ENCODE measurements at places on chromosomes 13 and 19.

GRCh38 chr13:105971312-105971711 is 564.1 kb downstream of the EFNB2 start:
- no peak for DNase-seq

DNA sequence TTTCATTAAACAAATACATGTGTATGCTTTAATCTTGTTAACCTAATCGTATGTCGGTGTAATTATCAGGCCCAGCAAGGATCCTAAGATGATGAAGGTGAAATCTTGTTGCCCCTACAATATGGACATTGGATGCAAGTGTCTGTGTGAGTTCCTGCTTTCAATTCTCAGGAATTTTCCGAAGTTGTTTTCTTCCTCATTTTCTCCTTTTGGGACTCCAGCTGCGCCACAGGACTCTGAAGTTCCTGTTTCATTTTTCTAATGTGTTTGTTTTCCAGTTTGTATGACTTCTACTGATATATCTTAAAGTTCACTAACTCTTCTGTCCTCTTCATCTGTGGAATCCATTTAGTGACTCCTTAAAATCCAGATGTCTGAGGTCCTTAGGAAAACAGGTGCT is 11.9 kb upstream of the OR7D2 start:
- no peak for DNase-seq

DNA sequence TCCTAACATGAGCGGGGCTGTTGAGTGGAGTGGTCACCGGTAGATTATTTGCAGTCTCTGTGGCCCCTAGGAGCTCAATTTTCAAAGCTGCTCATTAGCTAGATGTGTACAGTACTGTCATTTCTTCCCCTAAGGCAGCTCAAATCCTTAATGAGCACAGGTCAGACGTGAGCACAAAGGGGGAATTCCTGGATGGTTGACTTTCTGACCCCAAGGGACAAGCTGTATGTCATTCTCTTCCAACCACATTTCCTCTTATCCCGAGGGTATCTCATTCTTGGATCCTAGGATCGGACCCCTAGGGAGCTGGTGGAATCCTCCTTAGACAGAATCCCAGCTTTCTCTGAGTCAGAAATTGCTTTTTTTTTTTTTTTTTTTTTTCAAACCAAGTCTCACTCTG is 5.7 kb upstream of the OR7G3 start:
- DNase-seq: no peak

- peak; percentile 30 for DNase-seq
These were observed 20.5 kb downstream of the ZNF607 start for GRCh38 chr19:37699057-37699456.

DNA sequence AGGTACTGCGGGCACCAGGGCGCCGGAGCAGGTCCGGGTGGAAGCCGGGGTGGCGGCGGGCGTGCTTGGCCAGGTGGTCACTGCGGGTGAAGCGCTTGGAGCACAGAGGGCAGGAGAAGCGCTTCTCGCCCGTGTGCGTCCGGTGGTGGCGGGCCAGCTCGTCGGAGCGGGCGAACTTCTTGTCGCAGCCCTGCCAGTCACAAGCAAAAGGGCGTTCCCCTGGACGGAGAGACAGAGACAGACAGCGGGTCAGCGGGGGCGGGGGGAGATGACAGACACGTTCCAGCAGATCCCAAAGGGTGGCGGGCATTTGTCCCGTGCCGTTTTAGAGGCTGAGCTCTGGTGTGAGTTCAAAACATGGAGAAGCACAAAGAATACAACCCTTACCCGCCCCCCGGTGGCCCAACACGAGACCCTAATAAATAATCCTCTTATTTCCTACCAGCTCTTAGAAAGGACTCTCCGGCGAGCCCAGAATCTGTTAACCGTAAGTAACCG is 6.3 kb upstream of the REXO1 start:
- DNase-seq: no peak
